Mesenteric fat pad (tissue), 1 donor: ENCODE measurements at places on chromosomes 5 and 9.
A peak's percentile ranks its signal among the peaks of the same experiment; 100 is the strongest.

DNA sequence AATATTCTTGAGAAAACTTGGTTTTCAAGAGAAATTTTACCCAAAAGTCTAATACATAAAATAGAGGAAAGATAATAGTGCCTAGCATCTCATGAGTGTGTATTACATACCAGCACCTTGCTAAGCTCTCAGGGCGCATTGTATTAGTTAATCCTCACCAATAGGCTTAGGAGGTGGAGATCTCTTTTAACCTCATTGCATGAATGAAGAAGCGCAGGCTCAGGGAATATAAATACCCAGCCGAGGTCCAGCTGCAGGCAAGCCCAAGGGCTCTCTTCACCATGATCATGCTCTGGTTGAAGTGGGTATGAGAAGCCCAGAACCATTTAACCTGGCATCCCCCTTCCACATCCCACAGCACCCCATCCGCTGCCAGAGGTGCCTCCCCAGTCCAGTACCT is 46.0 kb downstream of the CAMK2A start:
- no peak for DNase-seq

GRCh38 chr5:167575330-167575729 is 716.1 kb upstream of the WWC1 start:
- DNase-seq: no peak

- DNase-seq: no peak
Observed at GRCh38 chr5:130424341-130424740, 520.1 kb downstream of the CHSY3 start.

DNA sequence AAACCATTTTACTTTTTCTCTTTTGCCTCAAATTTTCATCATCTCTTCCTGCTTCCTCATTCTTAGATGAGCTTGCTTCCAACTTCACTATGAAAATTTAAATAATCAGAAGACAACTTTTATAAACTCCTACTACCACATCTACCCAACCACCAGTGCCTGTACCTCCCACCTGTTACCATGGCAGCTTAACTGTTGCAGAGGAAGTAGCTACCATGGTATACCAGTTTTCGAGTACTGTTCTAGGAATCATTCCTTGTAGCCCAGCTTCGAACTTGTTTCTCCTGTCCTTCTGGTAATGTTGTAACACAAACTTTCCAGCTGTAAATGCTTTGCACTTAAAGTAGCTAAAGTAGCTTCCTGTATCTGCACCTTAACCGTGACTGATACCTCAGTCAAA is 266.8 kb upstream of the NREP start:
- no peak for DNase-seq

DNA sequence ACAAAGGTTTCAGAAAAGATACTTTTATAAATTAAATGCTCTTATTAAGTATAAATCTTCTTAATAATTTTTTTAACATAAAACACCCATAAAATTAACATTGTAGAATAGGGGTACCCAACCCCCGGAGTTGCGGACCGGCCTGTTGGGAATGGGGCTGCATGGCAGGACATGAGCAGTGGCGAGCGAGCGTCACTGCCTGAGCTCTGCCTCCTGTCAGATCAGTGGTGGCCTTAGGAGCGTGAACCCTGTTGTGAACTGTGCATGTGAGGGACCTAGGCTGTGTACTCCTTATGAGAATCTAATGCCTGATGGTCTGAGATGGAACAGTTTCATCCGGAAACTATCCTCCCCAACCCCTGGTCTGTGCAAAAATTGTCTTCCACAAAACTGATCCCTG is 35.3 kb downstream of the CLINT1 start:
- no peak for DNase-seq

DNA sequence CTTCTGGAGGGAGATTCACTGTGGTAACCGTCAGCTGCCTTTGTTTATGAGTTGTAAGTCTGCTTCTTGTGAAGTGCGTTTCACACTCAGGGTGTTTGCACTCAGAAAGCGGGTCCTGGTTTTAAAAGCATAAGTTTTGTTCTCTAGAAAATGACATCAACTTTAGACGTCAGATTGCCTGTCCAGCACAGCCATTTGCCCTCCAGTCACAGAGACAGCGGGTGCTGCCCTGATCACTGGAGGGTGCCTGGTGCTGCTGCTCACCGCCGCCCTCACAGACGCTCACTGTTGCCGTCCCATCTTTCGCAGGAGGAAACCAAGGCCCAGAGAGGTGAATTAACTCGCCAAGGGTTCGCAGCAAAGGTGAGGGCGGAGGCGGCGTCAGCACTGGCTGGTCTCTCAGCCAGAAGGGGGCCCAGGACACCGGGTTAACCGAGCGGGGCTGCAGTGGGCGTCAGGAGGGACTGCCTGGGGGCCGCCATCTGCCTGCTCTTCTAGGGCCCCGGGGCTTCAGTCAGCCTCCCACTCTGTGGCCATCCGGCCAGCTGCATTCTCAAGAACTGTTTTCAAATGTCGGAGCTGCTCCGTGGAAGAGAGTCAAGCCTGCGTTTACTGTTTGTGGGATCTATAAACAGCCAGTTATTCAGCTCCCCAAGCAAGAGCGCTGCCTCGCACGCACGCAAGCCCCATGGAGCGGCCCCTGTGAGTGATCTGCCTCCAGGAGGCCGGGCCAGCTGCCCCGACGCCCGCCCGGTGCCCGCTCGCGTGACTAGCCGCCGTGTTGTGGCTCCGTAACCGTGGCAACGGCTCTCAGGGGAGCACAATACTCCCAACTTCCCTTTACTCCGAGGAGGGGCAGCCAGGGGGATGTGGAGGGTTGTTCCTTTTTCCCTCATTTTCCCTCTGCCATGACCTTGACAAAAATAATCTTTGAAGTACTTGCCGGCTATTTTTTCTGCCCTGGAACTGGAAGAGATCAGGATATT is 43.4 kb upstream of the EXOC3 start:
- peak; percentile 97 for DNase-seq

DNA sequence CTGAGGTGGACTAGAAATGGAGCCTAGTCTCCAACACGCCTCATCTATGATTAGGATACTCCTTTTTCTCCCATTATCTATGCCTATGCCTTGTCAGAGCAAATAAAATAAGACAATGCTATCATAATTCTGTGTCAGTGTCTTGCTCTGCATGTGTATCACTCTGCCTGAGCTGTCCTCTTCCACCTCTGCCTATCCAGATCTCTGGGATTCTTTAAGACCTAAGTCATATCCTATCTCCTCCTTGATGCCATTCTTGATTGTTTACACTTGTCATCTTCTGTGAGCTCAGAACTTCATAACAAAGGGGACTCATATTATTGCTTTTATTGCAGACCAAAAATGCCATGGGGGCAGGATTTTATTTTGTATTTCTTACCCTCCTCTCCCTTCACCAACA is 351.2 kb upstream of the C9orf72 start:
- DNase-seq: no peak

DNA sequence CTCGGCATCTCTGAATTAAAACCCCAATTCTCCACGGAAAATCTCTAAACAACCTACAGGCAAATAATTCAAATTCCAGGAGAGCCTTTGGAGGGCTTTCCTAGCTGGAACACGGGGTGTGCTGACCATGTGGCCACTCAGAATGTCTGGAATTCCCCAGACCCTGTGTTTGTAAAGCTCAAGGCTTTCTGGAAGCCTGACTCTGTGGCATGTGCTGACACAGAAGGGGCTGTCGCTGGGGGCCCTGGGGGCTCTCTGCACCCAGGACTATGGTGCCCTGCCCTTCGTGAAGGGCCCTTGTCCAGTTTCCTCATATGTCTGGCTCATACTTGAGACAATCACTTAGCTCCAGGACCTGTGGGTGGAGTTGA is 29.0 kb upstream of the BOD1 start:
- DNase-seq: no peak
